ENCODE measurements at places on chromosomes 5 and 9.

- DNase-seq: no peak
These were observed 296.6 kb upstream of the TNC start for GRCh38 chr9:115414561-115414960.

DNA sequence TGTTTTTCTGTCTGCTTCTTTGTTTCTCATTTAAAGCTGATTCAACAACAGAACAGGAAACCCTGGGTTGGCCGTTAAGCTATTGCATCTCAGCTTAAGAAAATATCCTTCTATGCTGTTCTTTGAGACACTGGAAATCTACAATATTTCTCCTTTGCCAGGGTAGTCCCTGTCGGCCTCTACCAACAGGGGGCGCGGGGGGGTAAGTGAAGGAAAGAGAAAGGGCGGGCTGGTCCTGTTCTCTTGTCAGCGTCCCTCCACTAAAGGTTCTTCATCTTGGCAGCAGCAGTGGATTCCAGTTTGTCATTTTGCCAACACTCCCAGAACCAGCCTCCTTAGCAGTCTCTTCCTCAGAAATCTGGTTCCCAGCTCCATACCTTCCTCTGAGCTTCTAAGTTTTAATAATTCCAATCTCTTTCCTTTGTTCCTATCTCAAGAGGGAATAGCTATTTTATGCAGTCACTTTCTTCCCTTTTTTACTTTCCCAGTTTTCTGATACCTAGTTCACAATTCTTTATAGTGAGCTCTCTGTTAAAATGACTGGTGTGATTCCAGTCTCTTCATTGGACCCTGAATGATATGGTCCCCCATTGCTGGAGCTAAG is 222.3 kb downstream of the GLIS3 start:
- peak; percentile 78 for DNase-seq

GRCh38 chr5:437281-437771 is 5.7 kb upstream of the EXOC3 start:
- DNase-seq: no peak

DNA sequence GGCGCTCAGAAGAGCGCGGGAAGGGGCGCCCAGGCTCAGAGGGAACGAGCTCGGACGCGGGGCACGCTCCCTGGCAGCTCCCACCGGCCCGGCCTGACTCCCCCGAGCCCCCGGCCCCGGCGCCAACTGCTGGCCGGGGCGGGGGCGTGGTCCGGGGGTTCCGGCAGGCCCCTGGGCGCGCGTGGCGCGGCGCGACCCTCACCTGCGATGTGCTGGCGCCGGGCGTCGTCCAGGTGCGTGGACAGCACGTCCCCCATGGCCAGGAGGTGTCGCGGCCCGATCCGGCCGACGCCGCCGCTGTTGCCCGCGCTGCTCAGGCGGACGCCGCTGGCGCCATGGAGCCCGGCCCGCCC is 43.5 kb upstream of the STXBP1 start:
- no peak for DNase-seq

DNA sequence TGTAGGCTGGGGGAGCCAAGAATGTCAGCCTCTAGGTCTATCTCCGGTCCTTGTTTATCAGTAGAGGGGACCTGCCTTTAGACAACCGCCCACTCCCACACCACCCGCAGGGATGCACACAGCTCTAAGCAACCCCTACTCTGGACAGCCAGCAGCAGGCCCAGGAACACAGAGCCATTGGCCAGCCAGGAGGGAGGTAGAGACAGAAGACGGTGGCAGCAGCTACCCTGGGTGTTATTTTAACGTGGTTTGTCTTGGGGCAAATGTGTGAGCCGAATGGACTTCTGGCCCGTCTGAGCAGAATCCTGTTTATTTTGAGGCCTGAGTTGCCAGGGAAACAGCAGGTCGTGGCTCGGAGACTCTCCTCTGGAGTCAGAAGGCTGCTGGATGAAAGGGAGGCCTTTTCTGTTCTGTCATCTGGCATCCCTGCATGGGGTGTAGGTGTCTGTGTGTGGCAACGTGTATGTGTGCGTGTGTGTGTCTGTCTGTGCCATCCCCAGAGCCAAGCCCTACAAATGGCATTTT is 382 bp upstream of the FGF1 start:
- DNase-seq: no peak

DNA sequence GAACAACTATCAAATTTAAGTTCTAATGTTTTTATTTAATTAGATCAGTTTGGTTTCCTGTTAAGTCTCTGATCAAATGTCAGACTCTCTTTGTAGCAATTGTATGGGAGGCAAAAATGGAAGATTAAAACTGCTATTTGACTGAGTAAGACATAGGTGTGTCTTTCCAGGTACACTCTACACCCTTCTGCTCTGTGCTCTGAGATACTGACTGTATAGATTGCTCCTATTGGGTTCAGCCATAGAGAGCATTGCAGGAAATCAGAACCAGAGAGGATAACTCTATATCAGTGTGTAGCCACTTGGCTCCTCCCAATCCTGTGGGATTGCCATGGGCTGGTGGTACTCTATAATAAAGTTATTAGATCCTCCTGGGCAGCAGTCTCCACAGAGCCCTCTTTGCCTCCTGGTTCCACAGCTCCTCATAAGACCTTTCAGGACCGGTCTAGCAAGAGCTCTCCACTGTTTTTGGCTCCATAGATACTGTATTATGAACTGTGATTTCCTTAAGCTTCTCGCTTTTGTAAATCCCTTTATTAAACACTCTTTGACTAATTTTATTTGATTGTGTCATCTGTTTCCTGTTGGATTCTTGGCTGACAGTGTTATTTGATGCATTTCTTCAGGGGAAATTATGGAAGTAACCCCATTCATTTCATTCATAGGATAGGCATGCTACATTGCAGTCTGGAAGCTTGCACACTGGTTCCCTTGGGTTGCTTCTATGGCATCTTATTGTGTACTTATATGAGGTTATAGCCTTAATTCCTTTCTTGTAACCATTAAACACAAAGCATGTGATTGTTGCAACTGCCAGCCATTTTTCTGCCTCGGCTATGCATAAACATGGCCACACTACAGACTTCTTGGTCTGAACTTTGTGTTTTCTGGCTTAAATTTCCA is 115.6 kb downstream of the VCAN start:
- DNase-seq: no peak

Measured in stimulated activated CD8-positive, alpha-beta memory T cell treated with anti-CD3 and anti-CD28 coated beads, Interleukin-4, amount 100 ng/mL, for 48 hours (primary cell).